Ammon's horn (tissue), 1 donor: ENCODE measurements at places on chromosomes 12 and 14.

GRCh38 chr12:70230934-70231606, 12.2 kb upstream of the CNOT2 start:
- no peak for DNase-seq

- no peak for DNase-seq
Measured at GRCh38 chr14:95668235-95668772, 17.9 kb upstream of the TCL1B start.

DNA sequence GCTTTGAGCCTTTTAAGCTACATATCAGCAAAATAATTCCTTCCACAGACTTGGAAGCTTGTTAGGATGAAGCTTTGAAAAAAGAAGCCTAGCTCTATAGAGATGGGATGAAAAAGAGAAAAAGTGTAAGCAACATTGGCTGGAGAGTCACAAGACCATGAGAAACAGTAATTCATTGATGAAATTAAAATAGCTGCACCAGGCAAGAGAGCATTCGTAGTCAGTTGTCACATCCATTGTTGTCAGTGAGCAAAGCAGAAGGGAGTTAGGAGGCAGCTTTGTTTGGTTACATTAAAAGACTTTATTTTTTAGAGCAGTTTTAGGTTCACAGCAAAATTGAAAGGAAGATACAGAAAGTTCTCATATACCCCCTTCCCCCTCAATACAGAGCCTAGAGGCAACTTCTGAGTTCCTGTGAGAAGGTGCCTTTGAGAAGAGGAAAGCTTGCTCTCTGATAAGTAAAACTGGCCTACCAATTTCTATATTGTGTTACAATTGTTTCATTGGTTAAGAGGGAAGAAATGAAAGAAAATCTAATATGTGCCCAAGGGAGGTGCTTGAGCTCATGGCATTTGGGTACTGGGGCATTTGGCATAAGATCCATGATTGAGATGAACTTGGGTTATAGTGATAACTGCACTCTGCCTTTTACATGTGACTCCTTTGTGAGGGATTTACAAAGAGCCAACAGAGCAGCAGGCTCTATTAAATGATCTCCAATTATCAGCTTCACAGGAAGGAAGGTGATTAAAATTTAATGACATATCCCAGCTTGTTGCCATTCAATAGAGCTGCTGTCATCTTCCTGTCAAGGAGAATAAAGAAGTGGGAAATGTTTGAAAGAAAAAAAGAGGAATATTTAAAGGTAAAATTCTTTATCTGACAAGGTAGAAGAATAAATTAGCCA, 361.3 kb upstream of the TMTC1 start:
- DNase-seq = no peak

DNA sequence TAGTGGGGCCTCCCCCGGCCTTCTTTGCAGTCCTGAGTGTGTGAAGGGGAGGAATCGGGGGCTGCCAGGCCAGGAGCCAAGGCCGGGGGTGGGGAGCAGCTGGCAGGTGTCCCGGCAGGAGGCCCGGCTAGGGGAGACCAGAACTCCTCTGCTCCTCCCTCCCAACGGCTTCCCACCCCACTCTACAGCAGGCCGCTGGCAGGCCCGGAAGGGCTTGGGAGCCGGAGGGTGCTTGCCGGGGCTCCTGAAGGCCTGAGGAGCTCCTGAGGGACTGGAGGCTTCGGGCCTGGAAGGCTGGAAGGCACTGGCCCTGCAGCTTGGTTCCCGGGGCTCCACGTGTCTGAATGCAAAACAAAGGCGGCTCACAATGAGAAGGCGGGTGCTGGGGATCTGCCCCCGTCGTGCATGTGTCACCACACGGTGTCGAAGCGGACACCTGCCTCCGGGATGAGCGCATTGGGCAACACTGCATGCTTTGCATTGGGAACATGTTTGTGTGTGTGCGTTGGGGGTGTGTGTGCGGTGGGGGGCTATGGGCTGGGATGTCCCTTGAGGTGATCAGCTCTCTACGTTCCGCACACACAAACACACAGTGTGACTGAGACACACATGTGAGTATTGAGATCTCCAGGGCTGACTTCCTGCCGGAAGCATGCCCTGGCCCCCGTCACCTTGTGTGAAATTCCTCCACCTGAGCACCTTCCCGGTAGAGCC, 30.9 kb upstream of the ANKRD9 start:
- no peak for DNase-seq

GRCh38 chr14:30445011-30445793, 113.8 kb upstream of the G2E3 start:
- no peak for DNase-seq

GRCh38 chr14:98835051-98835824, 436.8 kb downstream of the BCL11B start:
- DNase-seq = no peak

- no peak for DNase-seq
Measured at GRCh38 chr14:24941719-24942118, 108.2 kb downstream of the STXBP6 start.

GRCh38 chr14:76268047-76268431, 107.9 kb upstream of the ESRRB start:
- DNase-seq = no peak

GRCh38 chr14:65370801-65371248, 41.7 kb upstream of the FUT8 start:
- no peak for DNase-seq

DNA sequence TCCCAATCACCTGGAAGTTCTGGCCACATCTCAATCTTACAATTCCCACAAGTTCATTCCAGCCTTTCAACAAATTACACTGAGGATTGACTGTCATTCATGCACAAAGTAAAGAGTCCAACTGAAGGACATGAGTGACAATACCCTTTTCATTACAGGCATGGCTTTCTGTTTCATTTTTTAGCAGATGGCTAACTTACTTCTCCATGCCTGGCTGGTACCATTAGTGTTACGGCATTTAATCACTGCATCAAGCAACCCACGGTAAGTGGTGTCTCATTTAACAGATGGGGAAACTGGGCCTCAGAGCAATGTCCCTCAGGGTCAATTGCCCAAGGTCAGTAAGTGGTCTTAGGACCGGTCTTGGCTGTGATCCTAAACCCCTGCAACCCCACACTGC, 114.4 kb downstream of the PRICKLE1 start:
- DNase-seq = no peak

DNA sequence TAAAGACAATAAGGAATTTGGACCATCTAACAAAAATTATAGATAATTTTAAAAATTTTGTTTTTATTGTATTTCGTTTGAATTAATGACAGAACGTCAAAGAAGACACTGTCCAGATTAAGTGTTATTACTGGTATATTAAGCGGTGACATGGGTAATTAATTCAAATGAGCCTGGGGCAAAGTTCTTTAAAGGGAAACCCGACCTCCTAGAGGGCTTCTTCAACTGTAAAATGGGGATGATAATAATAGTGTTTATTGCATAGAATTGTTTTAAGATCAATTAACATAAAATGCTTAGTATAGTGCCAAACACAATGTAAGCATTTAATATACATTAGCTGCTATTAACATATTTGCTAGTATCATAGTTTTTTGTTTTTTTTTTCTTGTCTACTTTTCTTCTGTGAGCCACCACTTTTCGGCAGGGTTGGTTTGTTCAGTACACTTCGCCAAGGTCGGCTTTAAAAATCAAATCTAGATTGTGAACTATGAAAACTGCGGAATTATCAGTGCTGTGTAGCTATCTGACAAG, 514 bp upstream of the LARP4 start:
- DNase-seq = no peak

GRCh38 chr12:109772622-109773321, 59.1 kb downstream of the FAM222A start:
- DNase-seq = peak; percentile 30

GRCh38 chr12:19227880-19228210, 98.3 kb downstream of the PLEKHA5 start:
- DNase-seq = no peak

DNA sequence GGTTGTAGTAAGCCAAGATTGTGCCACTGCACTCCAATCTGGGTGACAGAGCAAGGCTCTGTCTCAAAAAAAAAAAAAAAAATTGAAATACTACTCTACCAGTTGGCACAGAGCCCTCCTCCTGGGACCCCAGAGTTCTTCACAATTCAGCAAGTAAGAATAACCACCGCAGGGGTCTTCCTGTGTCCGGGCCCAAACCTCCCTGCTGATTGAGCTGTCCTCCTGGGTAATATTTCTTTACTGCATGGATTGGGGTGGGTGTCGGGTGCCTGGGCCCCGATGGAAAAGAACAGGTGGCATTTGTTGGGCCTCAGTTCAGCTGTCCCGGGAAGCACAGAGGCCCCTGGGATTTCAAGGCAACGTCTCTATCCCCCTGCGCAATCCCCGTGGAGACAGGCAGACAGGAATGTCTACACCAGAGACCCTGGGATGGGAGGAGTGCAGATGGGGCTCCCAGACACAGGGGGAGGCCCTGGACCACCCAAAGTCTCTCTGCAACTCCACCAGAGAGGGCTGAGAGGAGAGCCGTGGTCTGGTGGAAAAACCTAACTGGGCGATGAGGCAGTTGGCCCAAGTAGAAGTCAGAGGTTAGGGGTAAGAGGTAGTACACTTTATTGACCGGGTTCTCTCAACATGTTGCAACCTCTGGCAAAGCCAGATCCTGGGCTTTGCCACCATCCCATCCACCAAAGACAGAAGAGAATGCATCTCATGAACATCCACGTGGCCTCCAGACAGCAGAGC, 32.7 kb upstream of the VPS37B start:
- DNase-seq = no peak

DNA sequence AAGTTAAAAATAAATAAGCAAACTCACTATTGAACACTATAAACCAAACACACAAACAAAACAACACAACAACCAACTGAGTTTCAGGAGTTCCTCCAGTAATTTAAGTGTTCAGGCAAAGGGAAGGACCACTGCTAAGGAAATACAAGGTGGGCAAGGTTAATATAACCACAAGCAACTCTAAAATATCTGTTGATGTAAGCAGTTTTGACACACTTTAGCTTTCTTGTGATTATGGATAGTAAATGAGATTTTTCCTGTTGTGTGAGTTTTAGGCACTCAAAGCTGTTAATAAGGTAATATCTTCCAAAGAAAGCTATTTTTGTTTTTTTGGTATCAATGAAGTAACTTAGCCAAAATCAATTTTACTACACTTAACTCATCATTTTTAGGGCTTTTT, 839.1 kb upstream of the FOXG1 start:
- DNase-seq = no peak

DNA sequence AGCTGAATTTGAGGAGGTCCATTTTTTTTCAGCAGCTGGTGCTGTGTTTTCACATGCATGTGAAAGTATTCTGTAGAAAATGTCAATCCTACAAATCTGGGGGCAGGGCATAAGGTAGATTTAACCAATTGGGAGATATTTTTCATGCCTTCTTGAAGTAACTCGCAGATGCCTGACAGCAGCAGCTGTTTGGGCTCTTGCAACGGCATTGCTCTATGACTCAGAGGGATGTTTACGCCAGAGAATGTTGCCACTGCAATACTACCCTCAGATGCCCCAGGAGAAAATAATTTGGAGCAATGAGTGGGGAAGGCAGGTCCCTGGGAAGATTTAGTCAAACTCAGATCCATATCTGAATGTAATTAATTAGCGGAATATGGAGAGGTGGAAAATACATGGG, 42.5 kb upstream of the MYBPC1 start:
- DNase-seq = peak; percentile 12

GRCh38 chr12:113874326-113874725, 91.8 kb downstream of the RBM19 start:
- no peak for DNase-seq

- no peak for DNase-seq
Measured at GRCh38 chr12:99390707-99391106, 256.8 kb upstream of the GARIN6 start.

- no peak for DNase-seq
Measured at GRCh38 chr12:3453206-3453989, 37.6 kb upstream of the PRMT8 start.

- DNase-seq = no peak
Measured at GRCh38 chr12:80443974-80444666, at the start of gene PTPRQ. Gene PTPRQ, plus strand, starts transcription at chr12:80444235. Its CDS starts 111 bp downstream, at chr12:80444346.

GRCh38 chr12:93360688-93361087, 17.0 kb upstream of the NUDT4 start:
- peak; percentile 14 for DNase-seq

- DNase-seq = no peak
Measured at GRCh38 chr12:121127501-121127900, 5.2 kb upstream of the P2RX7 start.

- peak; percentile 83 for DNase-seq
Measured at GRCh38 chr14:71438684-71439083, 493.5 kb upstream of the RGS6 start.

GRCh38 chr14:52328276-52328675, 14.2 kb downstream of the PTGER2 start:
- no peak for DNase-seq

DNA sequence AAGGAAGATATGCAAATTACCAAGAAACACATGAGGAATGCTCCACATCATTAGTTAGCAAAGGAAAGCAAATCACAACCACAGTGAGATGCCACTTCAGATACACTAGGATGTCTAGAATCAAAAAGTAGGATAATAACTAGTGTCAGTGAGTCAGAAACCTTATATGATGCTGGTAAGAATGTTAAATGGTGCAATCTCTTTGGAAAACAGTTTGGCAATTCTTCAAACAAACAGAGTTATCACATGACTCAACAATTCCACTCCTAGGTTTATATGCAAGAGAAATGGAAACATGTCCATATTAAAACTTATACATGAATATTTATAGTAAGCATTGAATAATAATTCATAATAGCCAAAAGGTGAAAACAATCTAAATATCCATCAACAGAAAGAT, 220.9 kb downstream of the FOXG1 start:
- no peak for DNase-seq

DNA sequence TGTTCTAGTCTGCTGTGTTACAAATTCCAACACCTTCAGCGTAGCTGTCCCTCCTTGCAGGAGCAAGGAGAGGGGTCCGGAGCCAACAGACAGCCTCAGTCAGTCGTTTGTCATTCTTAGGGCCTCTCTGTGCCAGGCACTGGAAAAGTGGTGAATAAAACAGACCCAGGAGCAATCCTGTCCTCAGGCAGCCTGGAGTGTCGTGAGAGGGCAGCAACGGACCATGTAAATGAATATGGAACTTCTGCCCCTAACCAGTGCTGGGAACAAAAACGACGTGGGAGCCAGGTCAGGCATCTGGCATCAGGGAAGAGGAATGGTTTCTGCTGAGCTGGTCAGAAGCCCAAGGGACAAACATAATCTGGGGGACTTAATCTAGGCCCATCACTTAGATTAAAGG, 64.8 kb upstream of the PSMC1 start:
- DNase-seq = no peak
